ENCODE measurements at places on chromosomes 7 and 10.

DNA sequence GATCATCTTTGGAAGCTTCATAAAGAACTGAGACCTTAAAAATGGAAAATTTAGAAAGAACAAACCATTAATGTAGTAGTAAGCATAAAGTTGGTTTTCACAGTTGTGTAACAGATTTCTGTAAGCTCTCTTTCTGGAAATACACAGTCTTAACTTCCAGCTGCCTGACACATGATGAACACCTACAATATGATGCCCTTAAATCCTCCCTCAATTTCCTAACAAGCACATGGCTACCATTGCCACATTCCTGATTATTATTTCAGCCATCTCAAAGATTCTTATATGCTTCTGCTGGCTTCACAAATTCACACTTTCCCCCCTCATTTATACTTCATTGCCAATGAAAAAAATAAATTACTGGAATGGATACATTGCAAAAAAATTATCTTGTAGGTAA lies 49.4 kb downstream of the PLXDC2 start:
- no peak for DNase-seq

DNA sequence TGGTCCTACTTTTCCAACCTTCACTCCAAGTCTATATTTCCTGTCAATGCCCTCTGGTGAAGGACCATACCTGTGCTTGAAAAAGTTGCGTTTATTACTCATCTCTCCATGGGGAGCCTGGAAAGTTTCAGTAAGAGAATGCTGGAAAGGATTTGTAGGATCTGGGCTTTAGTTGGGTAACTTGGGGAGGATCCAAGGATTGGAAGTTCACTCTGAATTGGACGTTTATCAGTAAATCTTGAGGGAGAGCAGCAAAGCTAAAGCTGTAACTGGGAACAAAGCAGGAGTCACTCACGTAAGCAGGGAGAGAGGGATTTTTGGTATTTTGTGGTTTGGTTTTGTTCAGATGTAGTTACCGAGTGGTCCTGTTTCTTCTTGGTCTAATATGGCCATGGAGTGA lies 51.4 kb upstream of the NPVF start:
- no peak for DNase-seq

- DNase-seq: no peak
Observed at GRCh38 chr7:114217026-114217806, 197.4 kb upstream of the FOXP2 start.

DNA sequence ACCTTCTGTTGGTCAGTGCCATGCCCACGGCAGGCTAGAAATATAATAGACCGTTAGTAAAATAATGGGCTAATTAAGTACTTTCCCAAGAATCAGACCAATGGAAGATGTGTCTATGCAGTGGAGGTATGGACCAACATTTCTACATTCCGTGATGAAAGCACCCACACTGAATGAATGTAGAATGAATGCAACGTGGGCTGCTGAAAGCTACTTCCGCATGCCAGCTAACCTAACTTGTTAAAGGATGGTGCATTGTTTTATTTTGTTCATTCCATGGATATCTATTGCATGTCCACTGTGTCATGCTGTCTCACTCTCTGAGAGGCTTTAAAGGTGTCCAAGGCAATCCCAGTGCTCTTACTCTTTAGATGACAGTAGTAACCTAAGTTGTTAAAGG lies 112.9 kb upstream of the CAV2 start:
- no peak for DNase-seq

- DNase-seq: no peak
Observed at GRCh38 chr7:6258440-6259182, 13.8 kb downstream of the CYTH3 start.

GRCh38 chr10:46235705-46236545 lies 50.9 kb upstream of the ANTXRL start:
- DNase-seq: peak; percentile 12

- no peak for DNase-seq
Observed at GRCh38 chr10:78893217-78893616, 175.5 kb upstream of the ZMIZ1 start.

GRCh38 chr10:32680803-32681557 lies 235.0 kb downstream of the CCDC7 start:
- no peak for DNase-seq

GRCh38 chr7:284762-285722 lies 4.9 kb upstream of the FOXL3 start:
- no peak for DNase-seq

DNA sequence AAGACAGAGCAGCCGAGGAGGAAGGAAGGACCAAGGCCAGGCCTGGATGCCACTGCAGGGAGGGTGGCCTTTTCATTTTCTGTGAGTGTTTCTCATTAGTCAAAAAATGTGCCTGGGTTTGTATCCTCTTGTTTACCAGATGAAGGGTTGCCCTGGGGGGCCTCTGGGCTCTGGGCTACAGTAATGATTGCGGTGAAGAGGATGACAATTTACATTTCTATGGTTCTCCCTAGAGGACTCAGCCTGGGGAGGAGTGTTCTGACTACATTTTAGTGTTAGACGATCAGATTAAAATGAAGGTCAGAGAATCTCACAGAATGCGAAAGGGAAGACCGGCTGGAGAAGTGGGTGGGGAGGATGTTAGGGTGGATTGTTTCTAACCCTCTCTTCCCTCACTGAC lies 108.0 kb upstream of the KMT2C start:
- DNase-seq: no peak

DNA sequence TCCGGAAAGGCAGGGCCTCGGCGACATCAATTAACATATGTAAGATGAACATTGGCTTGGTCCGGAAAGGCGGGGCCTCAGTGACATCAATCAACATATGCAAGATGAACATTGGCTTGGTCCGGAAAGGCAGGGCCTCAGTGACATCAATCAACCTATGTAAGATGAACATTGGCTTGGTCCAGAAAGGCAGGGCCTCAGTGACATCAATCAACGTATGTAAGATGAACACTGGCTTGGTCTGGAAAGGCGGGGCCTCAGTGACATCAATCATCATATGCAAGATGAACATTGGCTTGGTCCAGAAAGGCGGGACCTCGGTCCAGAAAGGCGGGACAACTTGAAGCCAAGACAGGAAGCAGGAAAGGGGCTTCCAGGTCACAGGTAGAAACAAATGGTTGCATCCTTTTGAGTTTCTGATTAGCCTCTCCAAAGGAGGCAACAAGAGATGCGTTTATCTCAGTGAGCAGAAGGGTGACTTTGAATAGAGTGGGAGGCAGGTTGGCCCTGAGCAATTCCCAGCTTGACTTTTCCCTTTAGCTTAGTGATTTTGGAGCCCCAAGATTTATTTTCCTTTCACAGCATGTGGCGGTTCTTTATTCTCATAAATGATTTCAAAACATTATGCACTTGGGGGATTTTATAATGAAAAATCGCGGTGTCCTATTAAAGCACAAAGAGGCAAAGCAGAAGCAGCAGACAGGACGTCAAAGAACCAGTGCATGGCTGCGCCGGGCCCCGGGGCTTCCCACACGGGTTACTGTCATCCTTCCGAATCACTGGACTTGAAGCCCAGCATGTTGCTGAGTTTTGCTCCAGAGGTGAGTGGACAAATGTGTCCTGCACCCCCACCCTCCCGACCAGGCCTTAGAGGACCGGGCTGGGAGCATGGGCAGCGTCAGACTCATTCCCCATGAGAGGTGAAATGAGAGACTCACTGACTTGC lies 43.1 kb upstream of the EN2 start:
- DNase-seq: no peak

- no peak for DNase-seq
Observed at GRCh38 chr10:69786791-69787190, 14.9 kb upstream of the COL13A1 start.

- DNase-seq: no peak
Observed at GRCh38 chr7:69739931-69740431, 141.7 kb downstream of the AUTS2 start.

GRCh38 chr7:152406491-152406890 lies 29.3 kb downstream of the KMT2C start:
- no peak for DNase-seq

DNA sequence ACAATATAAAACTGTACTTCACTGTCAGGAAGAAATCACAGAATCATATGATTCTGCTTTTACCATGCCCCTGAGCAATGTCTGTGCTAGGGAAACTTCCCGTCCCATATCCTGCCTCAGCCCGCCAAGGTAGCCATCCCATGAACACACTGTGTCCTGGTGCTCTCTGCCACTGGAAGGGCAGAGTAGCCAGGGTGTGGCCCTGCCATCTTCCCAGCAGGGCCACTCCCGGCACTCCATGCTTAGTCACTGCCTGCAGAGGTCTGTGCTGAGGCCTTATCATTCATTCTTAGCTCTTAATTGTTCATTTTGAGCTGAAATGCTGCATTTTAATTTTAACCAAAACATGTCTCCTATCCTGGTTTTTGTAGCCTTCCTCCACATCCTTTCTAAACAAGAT lies 31.8 kb downstream of the AP3M1 start:
- no peak for DNase-seq

GRCh38 chr7:85103962-85104361 lies 82.9 kb downstream of the SEMA3D start:
- no peak for DNase-seq

DNA sequence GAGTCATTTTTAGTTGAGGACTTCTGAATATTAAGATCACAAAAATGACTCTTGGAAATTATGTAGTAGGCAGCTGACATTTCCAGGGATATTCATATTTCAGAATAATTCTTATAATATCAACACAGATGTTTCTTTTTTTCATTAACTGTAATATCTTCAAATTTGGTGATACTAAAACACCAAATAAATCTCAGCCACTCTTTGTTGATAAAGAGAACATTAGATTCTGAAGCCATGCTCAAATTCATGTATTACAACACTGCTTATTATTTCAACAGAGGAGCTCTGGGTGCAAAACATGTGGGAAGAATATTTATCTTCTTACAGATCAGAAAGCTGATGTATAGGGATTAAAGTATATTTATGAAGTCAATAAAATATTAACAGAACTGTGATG lies 355.4 kb downstream of the CRPPA start:
- DNase-seq: no peak

- DNase-seq: no peak
Observed at GRCh38 chr10:16968416-16969041, 151.3 kb upstream of the RSU1 start.

Data from activated T-cell treated with anti-CD3 and anti-CD28 coated beads, Interleukin-2, amount 50 U/mL, for 1 hour (primary cell).